NCI-H524 treated with DMSO at 0.1 percent for 48 hours (cell line): ENCODE measurements at places on chromosomes 2 and 18.

- no peak for DNase-seq
Measured at GRCh38 chr2:151989378-151989777, 109.5 kb downstream of the CACNB4 start.

DNA sequence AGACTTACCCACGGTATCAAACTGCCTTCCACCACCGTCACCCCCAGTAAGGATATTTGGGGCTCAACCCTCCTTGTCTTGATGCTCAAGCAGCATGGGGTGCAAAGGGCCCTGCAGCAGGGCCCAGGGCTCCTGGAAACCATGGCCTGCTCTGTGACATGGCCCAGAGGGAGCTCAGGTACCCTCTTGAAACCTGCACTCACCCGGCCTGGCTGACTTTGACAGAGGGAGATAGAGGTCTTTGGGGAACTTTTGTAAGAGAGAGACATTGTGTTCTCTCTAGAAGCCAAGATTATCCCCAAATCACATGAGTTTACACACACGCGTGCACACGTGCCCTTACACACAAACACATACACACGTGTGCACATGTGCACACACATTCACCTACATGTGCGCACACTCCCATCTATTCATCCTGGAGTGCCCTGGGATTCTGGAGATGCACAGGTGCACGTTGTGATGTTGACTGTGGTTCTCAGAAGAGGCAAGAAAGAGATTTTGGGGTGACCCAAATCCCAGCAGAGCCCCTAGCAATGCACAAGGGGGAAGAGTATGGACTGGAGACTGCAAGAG is 19.6 kb upstream of the KCNK3 start:
- DNase-seq, result no peak

GRCh38 chr2:197071213-197071612 is 144.7 kb upstream of the PGAP1 start:
- no peak for DNase-seq

DNA sequence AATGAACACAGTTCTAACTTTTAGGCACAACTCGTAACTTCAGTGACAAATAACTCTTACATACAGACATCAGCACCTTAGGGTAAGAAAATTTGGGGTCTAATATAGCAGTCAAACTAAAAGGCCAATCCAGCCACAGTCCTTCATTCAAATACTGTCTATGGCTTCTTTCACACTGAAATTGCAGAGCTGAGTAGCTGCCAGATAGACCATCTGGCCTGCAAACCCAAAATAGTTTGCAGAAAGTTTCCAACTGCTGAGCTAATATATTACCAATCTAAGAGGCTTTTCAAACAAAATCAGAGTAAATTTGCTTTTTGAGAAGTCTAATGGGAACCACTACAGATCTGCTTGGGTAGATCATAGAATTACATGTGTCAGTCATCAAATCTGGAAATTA is 183.4 kb downstream of the GALR1 start:
- DNase-seq, result no peak

- no peak for DNase-seq
Measured at GRCh38 chr2:43890855-43891254, 52.1 kb downstream of the ABCG8 start.

DNA sequence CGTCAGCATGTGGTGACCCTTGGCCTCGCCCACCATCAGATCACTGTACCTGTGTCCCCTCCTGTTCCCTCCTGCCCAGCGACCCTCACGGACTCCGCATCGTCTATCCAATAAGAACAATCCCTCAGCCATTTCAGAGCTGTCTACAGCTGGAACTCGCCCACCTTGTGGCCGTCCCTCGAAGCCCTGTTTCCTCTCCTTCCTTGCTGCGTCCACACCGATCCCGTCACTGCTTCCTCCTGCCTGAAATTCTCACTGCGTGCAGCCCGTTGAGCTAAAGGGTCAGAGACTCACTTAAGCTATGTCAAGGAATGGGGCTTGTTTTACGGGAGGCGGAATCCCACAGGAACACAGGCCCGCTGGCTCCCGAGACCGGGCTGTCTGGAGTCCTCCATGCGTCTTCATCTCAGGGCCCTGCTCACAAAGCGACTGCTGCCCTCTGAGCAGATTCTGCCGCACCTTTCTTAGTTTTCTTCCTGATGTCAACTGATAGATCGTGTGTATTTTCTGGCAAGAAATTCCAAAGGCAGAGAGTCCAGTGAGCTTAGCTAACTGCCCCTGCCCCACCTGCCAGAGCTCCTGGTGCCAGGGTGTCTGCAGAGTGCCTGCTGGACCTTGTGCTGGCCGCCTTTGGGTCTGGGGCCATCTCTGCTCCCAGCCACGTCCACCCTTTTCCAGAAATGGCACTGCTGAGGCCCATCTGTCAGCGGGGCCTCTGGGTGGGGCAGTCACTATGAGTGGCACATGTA is 35.3 kb downstream of the KLHL29 start:
- no peak for DNase-seq

- no peak for DNase-seq
Measured at GRCh38 chr2:133247631-133248030, 320.6 kb downstream of the NCKAP5 start.

- no peak for DNase-seq
Measured at GRCh38 chr18:28108254-28108653, 68.7 kb downstream of the CDH2 start.

GRCh38 chr2:152716805-152717227 is 445 bp downstream of the PRPF40A start:
- no peak for DNase-seq

DNA sequence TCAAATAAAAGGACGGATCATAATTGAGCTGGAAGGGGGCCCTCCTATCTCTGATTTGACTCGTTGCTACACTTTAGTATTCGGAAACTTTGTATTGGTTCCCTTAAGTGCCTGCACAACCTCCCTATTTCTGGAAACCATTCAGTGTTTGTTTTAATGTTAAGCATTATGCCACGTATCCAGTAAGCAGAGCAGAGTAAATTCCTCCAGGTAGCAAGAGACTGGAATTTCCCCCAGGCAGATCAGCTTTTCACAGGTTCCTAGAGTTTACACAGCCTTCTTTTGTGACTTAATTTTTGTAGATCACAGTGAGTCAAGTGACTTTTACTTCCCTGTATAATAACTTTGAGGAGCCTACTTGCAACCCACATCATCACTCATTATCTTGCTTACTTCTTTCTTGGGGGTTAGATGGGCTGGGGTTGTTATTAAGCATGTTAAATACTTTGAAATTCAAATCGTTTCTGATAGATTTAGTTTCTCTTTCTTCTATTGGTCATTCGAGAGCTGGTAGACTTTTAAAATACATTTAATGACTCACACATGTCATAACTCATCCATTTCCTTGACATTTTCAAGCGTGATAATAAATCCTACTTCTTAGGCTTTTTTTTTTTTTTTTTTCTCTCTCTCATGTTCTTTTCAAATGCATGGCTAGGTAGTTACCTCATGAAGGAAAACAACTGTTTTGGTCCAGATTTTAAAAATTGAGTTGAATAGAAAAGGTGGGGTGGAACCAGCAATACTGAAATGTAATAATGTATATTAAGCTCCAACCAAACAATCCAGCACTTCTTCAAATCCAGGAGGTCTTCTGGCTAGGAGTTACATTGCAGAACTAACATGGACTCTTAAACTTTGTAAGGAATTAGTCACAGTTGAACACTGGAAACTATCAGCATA is 219.3 kb downstream of the NEDD4L start:
- DNase-seq, result no peak

- no peak for DNase-seq
Measured at GRCh38 chr18:74230922-74231714, 60.6 kb downstream of the CYB5A start.

DNA sequence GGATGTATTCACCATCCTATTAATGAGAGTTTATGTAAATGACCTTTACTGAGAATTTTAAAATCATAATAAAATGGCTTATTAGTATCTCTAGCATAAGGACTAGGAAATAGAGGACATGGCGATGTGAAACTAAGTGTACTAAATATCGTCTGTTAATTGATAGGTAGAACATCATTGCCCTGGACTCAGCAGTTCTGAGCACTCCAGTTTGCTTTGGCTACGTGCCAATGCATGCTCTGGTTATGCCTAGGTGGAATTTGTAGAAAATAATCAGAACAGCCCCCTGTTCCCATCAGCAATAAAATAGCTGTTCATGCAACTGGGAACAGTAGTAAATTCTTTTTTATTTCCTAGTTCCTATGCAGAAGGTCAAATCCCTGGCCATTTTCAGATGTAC is 247.8 kb downstream of the DOK6 start:
- DNase-seq, result peak; percentile 42

GRCh38 chr2:10045561-10046355 is 2.4 kb downstream of the KLF11 start:
- no peak for DNase-seq

DNA sequence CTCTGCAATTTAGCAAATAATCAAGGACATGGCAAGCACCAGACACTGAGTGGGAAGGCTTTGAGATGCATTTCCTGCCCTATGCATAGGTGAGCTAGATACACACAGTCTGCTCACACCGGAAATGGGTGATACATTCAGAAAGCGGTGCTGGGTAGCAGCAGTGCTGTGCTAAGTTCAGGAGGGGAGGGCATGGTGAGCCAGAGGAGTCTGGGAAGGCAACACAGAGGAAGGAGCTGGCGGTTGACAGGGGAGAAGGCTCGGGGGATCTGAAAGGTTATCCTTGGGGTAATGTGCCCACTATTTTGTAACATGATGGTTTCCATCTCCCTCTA is 57.4 kb upstream of the EPAS1 start:
- DNase-seq, result no peak
